ENCODE measurements at places on chromosomes 3 and 15. TPM values are rescaled to one million over a fixed set of nuclear protein-coding genes. Genes with fewer than 3 reads are reported as not detected.

- DNase-seq, result no peak
- no peaks in the 10 kb centered on the region for H3K27me3 ChIP-seq
- H3K4me1 ChIP-seq, result no peaks in the 10 kb centered on the region
- H3K27ac ChIP-seq, result no peak overlapping the region
Measured at GRCh38 chr15:57671636-57672035, 34.9 kb upstream of the POLR2M start.

- no peak for DNase-seq
- H3K36me3 ChIP-seq, result no peaks in the 10 kb centered on the region
- no peaks in the 10 kb centered on the region for H3K4me1 ChIP-seq
- no peaks in the 10 kb centered on the region for H3K27me3 ChIP-seq
- H3K4me3 ChIP-seq, result no peak overlapping the region
- H3K27ac ChIP-seq, result no peak overlapping the region
Measured at GRCh38 chr15:72398648-72399047, 543 bp downstream of the TMEM202 start.

DNA sequence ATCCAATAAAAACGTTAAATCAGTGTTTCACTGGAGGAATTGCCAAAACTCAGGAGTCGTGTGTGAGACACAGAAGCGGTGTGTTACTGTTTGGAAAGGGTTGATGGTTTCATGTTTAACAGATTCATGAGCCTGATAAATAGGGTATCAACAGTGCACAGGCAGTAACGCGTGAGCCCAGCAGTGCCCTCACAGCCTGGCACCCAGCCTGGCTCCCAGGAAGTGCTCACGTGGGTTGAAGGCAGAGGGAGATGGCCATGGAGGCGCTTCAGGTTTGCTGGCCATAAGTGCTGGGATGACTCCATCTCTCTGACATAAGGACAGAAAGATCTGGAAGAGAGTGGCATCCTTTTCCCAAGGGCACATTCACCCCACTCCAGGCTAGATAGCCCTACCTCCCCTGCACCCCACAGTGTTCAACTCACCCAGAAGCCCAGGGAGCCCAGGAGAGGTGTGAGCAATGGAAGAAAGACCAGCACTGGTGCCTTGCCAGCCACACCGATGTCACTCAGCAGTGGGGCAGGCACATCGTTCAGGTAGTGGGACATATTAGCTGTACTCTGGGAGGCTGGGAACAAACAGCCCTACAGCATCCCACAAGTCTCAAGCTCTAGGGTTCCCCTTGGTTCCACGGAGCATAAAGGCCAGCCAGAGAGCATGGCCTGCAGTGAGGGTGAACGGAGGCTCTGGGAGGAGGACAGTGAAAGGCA is 164.3 kb downstream of the LRRK1 start:
- H3K36me3 ChIP-seq, result no peaks in the 10 kb centered on the region
- no peak overlapping the region for H3K27ac ChIP-seq
- no peak for DNase-seq

DNA sequence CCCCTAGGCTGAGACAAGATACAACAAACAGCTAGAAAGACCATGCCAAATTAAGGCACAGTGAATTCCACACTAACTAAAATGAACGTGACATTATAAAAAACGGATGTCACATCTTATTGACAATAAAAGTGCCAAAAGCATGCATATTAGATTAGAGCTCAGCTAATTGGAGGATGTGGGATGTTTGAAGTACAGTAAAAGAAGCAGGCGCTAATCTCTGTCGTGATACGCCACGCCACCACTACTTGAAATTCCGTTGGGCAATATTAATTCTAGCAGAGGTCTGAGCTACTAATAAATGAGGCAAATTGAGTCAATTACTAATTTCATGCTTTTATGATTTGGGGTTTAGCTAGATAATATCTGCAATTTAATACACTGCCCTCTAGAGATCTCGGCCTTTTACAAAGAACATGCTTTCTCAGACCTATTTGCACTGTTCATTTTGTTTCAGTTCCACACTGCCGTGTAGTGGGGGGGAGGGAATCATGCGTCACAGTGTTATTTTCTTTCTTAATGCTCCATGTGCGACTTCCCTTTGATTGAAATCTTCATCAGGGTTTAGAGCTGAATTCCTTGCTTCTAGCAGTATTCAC is 52.9 kb upstream of the ROBO2 start:
- no peaks in the 10 kb centered on the region for H3K4me1 ChIP-seq
- no peak for DNase-seq
- H3K27ac ChIP-seq, result no peak overlapping the region
- H3K4me3 ChIP-seq, result no peak overlapping the region
- no peaks in the 10 kb centered on the region for H3K27me3 ChIP-seq
- H3K36me3 ChIP-seq, result no peaks in the 10 kb centered on the region

The GHSR gene
- not detected for total RNA-seq

The LRRC34 gene
- total RNA-seq, result 5.8 TPM

The OR5H6 gene
- total RNA-seq, result not detected

The VPS13C gene
- 68.2 TPM for total RNA-seq

All from uterus (tissue), 4 donors.